ENCODE measurements at places on chromosomes 13 and 19.

DNA sequence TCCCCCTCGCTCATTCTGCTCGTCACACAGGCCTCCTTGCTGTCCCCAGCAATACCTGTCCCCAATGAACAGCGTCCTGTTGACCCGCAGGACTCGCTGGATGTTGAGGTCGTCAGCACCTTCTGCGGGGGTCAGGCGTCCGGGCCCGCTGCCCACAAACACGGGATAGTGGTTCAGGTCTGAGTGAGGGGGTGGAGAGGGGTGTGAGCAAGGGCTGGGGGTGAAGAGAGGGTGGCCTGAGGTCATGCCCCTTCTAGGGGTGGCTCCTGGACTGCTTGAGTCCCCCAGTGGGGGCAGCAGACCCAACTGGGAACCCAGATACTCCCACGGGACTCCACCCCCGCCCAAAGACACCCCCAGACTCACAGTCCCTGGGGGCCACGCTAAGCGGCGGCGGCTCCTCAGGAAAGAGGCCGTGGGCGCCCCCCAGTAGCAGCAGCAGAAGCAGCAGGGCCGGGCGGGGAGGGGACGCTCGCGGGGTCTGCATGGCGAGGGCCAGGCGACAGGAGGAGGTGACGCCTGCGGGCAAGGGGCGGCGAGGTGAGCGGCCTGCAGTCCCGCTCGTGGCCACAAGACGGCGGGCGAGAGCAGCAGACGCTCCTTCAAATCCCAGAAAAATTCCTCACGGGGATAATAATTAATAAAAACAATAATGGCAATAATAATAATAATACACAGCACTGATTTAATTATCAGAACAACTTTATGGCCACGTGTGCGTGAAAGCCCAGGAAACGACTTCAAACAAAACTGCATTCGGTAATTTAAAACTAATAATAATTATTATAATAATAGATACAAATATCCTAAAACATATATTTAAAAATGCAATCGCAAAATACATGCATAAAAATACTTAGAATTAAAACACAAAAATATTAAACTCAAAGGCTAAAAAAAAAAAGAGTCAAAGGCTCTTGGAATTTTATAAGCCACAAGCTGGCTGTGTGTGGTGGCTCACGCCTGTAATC, 1.2 kb downstream of the SEMA6B start:
- DNase-seq, result no peak

DNA sequence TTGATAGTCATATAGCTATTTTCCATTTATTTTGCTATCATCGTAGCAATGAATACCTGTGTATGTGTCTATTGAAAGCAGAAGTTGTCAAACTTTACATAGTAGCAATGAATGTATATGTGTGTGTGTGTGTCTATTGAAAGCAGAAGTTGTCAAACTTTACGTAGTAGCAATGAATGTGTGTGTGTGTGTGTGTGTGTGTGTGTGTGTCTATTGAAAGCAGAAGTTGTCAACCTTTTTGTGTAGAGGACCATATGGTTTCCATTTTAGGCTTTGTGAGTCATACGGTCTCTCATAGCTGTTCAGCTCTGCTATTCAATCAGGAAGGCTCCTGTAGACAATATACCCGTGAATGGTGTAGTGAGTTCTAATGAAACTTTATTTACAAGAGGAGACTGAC, 20.8 kb downstream of the NLRP4 start:
- no peak for DNase-seq

DNA sequence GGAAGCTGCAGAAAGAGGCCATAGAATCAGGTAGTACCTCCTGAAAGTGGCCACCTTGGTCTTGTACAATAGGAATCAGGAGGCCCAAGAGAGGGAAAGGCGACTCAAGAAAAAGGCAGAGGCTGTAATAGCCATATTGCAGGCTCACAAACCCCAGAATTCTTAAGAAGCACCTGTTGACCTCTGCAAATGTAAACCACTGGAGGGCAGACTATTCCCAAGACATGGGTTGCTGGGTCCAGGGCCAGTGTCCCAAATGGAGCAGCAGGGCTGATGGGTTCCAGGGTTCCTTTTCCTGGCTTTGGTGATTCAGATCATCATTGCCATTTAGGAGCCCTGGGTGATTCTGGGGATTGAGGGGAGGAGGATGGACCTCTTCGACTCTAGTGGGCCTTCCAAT, 167.6 kb downstream of the B3GLCT start:
- no peak for DNase-seq

DNA sequence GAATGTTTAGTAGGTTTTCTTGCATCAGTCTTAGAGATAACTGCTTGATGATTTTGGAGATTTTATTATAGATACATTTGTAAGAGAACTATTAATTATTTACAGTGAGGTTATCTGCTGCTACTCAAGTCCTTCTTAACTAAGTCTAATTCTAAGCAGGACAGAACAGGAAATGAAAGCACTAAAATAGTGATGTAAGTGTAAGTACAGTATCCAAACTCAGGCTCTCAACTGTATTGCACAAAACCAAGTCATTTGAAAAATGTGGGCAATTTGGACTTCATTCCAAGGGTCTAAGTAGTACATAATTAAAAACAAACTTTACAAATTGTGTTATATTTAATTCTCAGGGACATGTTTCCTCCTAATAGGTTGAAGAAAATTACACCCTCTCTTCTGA, 417.1 kb downstream of the ITGBL1 start:
- DNase-seq, result no peak

DNA sequence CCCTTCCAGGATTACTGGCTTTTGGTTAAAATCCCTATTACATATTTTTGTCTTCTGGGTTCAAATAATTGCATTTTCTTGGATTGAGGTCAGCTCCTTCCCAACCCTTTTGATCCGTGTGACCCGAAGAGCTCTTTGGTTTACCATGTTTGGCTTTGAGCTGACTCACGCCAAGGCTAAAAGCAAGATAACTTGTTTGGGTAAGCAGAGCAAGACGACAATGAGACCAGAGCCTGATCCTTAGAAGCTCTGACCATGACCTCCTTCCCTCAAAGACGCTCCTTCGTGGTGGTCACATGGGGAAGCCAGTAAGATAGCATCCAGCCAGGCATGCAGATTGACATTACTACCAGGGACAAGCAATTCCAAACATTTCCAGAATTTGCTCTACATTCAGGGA, 153.8 kb downstream of the DCT start:
- no peak for DNase-seq

DNA sequence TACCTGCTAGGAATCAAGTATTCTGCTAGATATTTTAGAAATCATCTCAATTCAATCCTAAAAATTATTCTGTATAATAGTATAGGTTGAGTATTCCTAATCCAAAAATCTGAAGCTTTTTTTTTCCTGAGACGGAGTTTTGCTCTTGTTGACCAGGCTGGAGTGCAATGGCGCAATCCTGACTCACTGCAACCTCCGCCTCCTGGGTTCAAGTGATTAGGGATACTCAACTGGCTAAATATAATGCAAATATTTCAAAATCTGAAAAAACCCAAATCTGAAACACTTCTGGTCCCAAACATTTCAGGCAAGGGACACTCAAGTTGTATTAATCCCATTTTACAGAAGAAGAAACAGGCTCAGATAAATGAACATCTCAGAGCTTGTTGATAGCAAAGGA, 17.2 kb upstream of the USPL1 start:
- DNase-seq, result no peak

DNA sequence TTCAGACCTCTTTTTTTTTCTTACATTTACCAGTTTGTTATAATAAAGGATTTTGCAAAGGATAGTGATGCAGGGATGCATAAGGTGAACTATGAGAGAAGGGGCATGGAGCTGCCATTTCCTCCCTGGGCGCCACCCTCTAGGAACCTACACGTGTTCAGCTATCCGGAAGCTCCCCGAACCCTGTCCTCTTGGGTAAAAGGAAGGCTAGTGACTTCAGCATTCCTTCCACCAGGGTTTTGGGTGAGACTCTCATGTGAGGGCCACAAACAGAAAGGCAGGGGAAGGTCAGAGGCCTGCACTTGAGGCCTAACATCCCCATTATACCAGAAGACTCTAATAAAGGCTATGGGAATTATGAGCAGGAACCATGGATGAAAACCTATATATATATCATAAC, 57.3 kb downstream of the IFT88 start:
- DNase-seq, result no peak

- DNase-seq, result no peak
These were observed 74.3 kb downstream of the TM9SF2 start for GRCh38 chr13:99575376-99576120.

- no peak for DNase-seq
These were observed 365.7 kb upstream of the KLHL1 start for GRCh38 chr13:70473907-70474306.

DNA sequence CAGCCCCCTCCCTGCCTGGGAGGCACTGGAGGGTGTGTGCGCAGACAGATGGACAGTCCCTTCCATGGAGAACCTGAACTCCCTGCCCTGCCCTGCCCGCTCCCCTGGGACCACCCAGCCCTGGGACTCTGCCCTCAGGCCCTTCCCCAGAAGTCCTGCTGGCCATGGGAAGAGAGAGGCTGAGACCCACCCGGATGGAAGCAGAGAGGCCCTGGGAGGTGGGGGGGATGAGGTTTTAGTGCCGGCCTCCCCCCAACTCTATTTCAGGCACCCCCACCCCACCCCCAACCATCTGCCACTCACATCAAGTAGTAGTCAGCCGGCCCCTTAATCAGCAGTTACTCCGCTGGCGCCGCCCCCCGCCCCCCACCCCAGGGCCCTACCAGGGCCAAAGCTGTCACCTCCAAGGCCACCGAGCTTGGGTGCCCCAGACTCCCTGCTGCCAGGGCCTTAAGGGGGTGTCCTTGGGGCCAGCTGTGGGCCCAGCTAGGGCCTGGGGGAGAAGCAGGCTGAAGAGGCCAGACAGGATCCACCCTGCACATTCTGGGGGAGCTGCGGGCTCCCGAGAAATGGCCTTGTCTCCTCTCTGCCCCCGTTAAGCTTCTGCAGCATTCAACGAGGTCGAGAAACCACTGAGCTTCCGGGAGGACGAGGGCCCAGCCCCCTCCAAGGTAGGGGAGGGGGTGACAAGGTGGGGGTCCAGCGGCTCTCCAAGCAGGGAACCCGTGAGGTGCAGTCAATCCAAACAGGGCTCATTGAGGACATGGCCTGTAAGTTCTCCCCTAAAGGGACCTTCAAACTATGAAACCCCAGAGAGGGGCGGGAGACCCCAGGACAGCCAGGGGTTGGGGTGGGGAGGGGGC, 17.4 kb downstream of the NMRK2 start:
- no peak for DNase-seq

GRCh38 chr19:45152504-45153338, 8.1 kb downstream of the NKPD1 start:
- DNase-seq, result no peak

- DNase-seq, result no peak
These were observed 16.4 kb upstream of the PRR19 start for GRCh38 chr19:42285541-42285941.

DNA sequence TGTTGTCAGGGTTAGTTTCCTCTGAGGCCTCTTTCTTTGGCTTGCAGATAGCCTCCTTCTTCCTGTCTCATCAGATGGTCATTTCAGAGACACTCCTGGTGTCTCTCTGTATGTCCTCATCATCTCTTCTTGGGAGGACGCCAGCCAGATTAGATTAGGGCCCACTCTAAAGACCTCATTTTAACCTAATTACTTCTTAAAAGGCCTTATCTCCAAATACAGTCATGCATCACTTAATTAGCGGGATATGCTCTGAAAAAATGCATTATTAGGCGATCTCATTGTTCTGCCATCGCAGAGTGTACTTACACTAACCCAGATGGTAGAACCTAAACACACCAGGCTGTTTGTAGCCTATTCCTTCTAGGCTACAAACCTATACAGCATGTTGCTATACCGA, 89.0 kb downstream of the CDK8 start:
- no peak for DNase-seq

DNA sequence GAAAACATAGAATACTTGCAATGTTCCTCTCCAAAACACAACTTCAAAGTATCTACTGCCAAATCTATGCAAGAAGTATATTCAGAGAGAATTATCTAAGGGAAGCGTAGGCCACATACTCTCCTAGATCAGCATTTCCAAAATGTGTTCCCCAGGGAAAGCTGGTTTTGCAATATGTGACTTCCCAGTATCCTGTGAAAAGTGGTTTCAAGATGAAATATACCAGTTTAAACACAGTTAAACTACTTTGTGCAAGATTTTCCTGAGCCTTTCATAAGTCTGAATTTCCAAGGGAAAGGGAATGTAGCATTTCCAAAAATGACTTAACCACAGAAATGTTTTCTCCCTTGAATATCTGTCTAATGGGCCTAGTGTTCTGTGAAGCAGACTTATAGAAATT, 7.6 kb downstream of the STARD13 start:
- no peak for DNase-seq

DNA sequence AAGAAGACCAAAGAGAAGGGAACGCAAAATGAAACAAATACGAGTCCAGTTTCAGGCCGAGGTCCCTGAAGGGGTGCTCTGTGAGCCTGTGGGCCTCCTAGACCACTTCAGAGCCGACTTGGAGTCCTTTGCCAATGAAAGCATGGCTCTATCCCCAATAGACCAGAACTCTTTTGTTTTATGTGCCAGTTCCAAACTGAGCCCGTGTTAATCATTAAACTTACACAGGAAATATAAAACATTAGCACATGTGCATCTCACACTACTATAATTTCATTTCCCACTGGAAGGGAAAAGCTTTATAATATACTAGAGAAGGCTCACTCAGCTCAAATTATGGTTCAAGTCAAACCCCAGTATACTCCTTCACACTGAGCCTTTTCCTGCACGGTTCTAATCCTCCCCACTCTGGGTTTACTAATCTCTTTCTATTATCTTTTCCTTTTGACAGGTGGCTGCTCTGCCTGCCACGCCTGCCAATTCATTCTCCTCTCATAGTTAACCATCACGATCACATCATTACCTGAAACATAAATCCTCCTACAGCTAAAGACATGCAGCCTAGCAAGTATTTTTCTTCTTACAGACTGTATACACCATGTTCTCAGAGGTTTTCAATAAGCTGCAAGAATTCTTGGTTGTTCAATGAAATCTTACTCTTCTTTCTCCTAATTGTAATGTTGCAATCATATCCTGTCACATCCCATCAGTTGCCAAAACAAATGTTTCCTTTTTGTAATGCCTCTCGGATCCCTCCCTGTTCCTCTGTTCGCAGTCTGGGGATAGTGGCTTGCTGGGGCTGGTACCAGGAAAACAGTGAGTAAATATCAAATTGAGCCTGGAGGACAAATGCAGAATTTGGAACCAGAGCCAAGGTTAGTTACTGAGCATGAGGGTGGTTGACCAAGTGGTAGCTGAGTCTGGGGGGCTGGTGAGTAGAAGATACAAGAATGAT, 18.8 kb upstream of the WASF3 start:
- no peak for DNase-seq

Data from stimulated activated CD4-positive, alpha-beta T cell treated with anti-CD3 and anti-CD28 coated beads, Interleukin-1b, Interleukin-23, amount 100 ng/mL, for 24 hours (primary cell).